ENCODE measurements at places on chromosomes 2 and 18. TPM values are rescaled to one million over a fixed set of nuclear protein-coding genes. Genes with fewer than 3 reads are reported as not detected.

The FOXD4L1 gene
- total RNA-seq = 0.15 TPM

The SERPINB4 gene
- total RNA-seq = not detected

The PSMA8 gene
- 1.2 TPM for total RNA-seq

The GTF2A1L gene
- total RNA-seq = not detected

The CRYGD gene
- not detected for total RNA-seq

The ARHGAP25 gene
- total RNA-seq = 97.8 TPM

The DSG3 gene
- not detected for total RNA-seq

The CIAO1 gene
- 59.9 TPM for total RNA-seq

The TXNDC2 gene
- not detected for total RNA-seq

The TRAK2 gene
- total RNA-seq = 58.3 TPM

The PIK3C3 gene
- 45.1 TPM for total RNA-seq

The DUSP19 gene
- total RNA-seq = 1.6 TPM

The PIGN gene
- total RNA-seq = 28.5 TPM

The EHD3 gene
- 0.44 TPM for total RNA-seq

Measured in activated CD4-positive, alpha-beta T cell treated with anti-CD3 and anti-CD28 coated beads, Interleukin-2, amount 10 ng/mL, durations not matched to agents 7 days and 5 days (primary cell).